Left lobe of liver (tissue), 2 donors: ENCODE measurements at places on chromosomes 6 and 20. TPM values are rescaled to one million over a fixed set of nuclear protein-coding genes. Genes with fewer than 3 reads are reported as not detected.

The KAT14 gene
- 8.3 TPM for total RNA-seq

GRCh38 chr20:58045579-58045978 lies 182.9 kb downstream of the ANKRD60 start:
- no peak for DNase-seq

The HSPA12B gene
- 1.4 TPM for total RNA-seq

The TSPO2 gene
- 0.30 TPM for total RNA-seq

- DNase-seq, result no peak
Measured at GRCh38 chr20:48294196-48294595, 508.9 kb upstream of the SULF2 start.

- DNase-seq, result no peak
Measured at GRCh38 chr6:25202504-25202903, 76.7 kb upstream of the CARMIL1 start.

- no peak for DNase-seq
Measured at GRCh38 chr6:107763946-107764345, 60.2 kb downstream of the SCML4 start.

DNA sequence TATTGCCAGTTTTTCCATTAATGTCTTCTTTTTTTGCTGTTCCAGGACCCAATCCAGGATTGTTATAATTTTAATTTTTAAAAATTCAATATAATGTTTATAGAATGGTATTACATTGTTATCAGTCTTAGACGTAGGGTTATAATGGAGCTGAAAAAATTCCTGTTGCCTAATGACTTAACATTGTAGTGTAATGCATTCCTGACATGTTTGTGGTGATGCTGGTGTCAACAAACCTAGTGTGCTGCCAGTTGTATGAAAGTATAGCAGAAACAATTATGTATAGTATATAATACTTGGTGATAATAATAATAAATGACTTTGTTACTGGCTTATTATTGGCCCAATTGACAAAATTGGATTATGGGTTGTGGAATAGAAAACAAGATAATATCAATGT lies 30.4 kb downstream of the KIZ start:
- no peak for DNase-seq

DNA sequence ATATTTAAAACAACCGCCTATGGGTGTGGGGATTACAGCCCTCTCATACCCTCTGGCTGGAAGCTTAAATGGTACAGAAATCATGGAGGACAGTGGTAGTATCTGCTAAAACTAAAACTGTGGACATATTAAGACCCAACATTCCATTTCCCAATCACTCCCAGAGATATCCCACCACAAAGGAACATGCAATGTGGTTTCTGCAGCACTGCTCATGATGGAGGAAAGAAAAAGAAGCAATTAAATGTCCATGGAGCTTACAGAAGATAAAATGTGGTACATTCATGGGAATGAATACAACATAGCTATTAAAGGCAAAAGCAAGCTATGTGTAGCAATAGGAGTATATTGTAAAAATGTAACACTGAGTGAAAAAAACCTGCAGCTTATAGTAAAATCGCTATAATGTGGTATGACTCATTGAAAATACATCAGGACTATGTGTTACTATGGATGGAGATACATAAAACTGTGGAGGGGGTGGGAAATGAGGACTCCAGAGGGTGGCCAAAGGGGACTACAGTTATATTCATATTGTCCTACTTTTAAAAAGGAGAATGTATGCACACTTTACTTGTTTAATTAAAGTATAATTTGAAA lies 22.9 kb upstream of the NNAT start:
- no peak for DNase-seq

GRCh38 chr6:136886091-136886490 lies 36.0 kb upstream of the SLC35D3 start:
- no peak for DNase-seq

DNA sequence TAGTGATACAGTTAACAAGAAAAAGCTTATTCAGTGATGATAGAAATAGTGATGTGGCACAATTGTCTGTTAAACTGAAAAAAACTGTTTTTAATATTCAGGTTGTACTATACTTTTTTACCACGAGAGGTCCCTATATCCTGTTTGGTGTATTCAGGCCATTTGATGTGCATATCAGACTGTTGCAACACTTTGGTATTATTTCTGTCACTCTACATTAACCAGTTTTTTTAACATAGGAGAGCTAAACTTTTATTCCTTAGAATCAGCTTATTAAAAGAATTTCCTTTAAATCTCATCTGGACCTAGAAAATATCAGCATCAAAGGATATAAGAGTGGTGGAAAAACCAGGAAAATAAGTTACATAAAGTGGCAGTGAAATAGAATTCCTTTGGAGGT lies 36.8 kb downstream of the TSPYL4 start:
- no peak for DNase-seq

The NTSR1 gene
- 0.10 TPM for total RNA-seq

The KIAA1755 gene
- 2.7 TPM for total RNA-seq

The MYMX gene
- total RNA-seq, result not detected

GRCh38 chr6:35192301-35192860 lies 21.4 kb upstream of the SCUBE3 start:
- DNase-seq, result no peak

The PPP1R14C gene
- total RNA-seq, result 0.08 TPM

DNA sequence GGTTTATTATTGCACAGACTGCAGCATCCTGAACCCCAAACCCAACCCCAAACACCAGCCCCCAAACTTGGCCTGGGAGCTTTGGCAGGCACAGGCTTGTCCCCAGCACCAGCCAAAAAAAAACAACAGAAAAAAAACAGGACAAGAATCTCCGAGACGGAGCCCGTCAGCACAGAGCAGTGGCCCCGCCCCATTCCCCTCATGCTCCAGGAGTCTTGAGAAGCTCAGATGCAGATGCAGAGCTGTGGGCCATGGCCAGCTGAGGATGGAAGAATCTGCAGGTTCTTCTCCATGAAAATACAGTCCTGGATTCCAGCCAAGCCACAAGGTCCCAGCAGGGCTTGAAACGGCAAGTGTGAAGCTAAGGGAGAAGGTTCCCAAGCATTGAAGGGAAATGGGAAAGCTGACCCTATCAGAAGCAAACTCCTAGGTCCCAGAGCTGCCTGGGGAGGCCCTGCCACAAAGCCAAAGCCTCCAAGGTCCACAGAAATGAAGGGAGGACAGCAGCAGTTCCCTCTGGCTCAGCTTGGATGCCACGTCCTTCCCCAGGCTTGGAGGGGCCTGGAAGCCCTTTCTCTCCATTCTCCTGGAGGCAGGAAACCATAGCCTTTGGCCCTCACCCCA lies 75.2 kb downstream of the JPH2 start:
- no peak for DNase-seq

DNA sequence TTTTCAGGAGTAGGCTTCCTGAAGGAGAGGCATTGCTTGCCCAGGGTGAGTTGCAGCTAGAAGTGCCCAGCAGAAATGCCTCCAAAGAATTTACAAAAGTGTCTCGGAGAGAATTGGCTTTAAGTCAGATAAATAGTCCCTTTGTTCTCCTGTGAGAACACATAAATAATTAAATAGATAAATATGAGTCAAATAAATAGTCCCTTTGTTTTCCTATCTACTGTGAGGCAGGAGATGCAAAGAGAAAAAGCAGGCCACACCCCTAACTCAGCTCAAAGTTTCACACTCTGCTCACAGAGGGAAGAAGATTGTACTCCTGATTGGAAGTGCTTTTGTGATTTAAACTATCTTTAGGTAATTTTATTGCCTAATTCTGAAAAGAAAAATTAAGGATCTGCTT lies 180.7 kb upstream of the PRSS16 start:
- no peak for DNase-seq

The SH3BGRL2 gene
- total RNA-seq, result 30.3 TPM

GRCh38 chr20:23540624-23541023 lies 27.7 kb downstream of the CST9L start:
- no peak for DNase-seq

The ZFP57 gene
- not detected for total RNA-seq

GRCh38 chr20:43770342-43770741 lies 43.5 kb upstream of the GTSF1L start:
- no peak for DNase-seq

The LAMP5 gene
- not detected for total RNA-seq

- no peak for DNase-seq
Measured at GRCh38 chr6:3813150-3813780, 35.9 kb upstream of the FAM50B start.

DNA sequence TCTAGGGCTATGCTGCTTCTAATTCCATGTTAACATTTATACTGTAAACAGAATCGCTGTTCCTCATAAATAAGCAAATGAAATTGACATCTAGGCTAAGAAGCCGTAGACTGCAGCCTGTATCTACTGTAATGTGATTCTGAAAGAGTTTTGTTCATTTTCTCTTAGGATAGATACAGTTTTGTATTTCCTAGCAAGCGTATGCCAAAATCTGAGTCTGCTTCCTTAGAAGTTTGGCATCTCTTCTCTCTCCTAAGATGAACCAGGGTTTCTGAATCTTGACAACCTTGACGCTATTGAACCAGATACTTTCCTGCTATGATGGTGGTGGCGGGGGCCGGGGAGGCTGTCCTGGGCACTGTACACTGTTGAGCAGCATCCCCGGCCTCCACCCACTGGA lies 198.0 kb downstream of the TSHZ2 start:
- DNase-seq, result no peak

DNA sequence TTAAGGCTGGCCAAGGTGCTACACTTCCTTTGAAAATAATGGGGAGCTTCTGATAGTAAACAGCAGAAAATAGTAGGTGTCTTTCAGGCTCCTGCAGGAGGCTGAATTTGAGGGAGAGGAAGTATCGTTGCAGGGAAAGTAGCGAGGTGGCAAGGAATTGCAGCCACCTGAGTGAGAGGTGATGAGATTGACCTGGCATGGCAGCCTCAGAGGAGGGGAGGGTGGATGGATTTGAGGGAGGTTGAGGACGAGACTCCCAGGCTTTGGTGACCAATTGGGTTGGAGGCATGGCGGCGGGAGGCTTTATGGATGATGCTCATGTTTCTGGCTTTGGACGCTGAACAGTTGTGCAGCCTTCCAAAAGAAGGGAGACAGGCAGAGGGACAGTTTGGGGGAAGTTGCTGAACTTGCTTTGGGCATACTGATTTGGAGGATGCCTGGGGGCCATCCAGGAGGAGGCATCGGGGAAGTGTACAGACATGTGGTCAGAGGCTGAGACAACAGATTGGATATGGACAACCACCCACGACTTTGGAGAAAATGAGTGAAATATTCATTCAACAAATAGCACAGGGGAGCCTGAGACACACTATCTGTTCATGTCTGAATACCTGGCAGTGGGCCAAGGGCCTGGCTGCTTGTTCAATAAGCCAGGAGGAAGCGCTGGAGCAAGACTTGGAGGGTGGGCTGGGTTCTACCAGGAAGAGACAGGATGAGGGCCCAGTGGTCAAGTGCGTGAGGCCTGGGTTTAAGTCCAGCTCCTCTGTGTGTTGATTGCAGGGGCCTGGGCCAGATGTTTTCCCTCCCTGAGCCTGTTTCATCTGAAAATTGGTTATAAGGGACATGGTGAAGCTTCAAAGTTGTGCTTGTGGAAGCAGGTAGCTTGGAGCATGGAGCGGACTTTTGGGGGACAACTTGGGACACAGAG lies 113.2 kb downstream of the CEBPB start:
- peak; percentile 86 for DNase-seq

The BYSL gene
- total RNA-seq, result 5.3 TPM

The CCN5 gene
- total RNA-seq, result 1.1 TPM

The MATN4 gene
- total RNA-seq, result not detected

DNA sequence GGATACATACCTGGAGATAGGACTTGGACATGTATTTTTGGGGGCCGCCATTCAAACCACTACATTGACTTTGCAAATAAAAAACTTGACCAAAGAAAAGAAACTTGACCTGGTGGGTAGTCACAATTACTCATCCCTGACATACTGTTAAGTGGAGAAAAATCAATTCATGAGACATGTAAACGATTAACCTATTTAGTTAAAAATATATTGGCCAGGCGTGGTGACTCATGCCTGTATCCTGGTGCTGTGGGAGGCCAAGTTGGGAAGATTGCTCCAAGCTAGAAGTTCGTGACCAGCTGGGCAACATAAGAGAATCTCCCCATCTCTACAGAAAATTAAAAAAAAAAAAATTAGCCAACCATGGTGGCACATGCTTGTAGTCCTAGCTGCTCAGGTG lies 2.5 kb upstream of the SRSF12 start:
- no peak for DNase-seq

The PTK6 gene
- total RNA-seq, result 12.0 TPM

GRCh38 chr20:54560357-54560756 lies 85.0 kb downstream of the DOK5 start:
- no peak for DNase-seq
